ENCODE measurements at places on chromosomes 11 and 22. TPM values are rescaled to one million over a fixed set of nuclear protein-coding genes. Genes with fewer than 3 reads are reported as not detected.

GRCh38 chr11:83041126-83041525, 30.6 kb downstream of the RAB30 start:
- H3K4me3 ChIP-seq, result no peak overlapping the region
- no peaks in the 10 kb centered on the region for H3K36me3 ChIP-seq
- no peak for DNase-seq

- H3K4me3 ChIP-seq, result no peak overlapping the region
- peaks cover 8% of the 10 kb centered on the region for H3K4me1 ChIP-seq
- H3K27me3 ChIP-seq, result no peaks in the 10 kb centered on the region
Measured at GRCh38 chr11:65274735-65275682, 13.2 kb downstream of the POLA2 start.

DNA sequence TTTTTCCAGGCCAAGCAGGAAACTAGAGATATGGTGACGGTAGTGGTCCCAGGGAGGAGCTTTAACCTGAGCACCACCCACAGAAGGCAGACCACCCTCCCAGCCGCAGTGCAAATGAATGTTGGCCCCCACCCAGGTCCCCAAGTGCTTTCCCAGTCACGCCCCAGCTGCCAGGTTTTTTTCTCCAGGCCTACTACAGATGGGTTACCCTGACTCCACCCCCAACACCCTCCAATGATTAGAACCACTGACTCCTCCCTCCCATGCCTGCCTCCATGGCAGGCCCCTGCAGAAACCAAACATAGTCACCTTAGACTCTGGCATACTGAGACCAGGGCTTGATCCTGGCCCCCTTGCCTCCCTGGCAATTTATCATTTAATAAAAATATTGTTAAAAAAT, 58.7 kb upstream of the CHST1 start:
- no peaks in the 10 kb centered on the region for H3K4me1 ChIP-seq
- H3K36me3 ChIP-seq, result no peaks in the 10 kb centered on the region
- no peaks in the 10 kb centered on the region for H3K27me3 ChIP-seq
- H3K4me3 ChIP-seq, result no peak overlapping the region

DNA sequence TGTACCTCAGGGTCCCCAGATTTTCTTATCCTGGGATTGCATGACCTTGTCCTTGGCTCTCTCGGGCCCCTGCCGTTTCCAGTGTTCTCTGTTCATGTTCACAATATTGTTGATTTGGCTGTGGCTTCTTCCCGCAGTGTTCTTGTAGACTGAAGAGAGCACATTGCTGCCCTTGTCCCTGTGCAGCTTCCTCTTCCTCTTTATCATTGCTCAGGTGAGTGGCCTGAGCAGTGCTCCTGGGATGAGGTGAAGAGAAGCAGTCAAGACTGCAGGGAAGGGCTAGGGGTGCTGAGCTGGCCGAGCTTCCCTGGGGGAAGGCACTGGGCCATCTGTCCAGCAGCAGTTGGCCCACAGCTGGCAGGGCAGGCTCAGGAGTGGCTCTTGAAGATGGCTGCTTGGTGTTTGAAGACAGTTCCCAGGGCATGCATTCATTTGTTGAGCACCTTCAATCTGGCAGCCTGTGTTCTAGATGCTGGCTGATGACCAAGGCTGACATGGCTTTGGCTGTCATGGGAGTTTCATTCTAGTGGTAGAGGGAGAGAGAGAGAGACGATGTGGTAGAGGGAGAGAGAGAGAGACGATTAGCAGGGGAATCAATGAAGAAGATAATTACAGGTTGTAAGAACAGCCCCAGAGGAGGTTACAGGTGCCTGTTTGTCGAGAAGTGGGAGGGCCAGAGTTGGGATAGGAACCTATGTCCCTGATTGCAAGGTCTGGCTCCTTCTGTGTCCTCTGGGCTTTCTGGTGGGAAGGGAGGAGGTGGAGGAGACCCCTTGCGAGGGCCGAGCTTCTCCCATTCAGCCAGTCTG, 17.4 kb downstream of the BMAL1 start:
- DNase-seq, result no peak
- H3K27me3 ChIP-seq, result no peaks in the 10 kb centered on the region
- H3K4me1 ChIP-seq, result peaks cover 87% of the 10 kb centered on the region
- no peak overlapping the region for H3K4me3 ChIP-seq

DNA sequence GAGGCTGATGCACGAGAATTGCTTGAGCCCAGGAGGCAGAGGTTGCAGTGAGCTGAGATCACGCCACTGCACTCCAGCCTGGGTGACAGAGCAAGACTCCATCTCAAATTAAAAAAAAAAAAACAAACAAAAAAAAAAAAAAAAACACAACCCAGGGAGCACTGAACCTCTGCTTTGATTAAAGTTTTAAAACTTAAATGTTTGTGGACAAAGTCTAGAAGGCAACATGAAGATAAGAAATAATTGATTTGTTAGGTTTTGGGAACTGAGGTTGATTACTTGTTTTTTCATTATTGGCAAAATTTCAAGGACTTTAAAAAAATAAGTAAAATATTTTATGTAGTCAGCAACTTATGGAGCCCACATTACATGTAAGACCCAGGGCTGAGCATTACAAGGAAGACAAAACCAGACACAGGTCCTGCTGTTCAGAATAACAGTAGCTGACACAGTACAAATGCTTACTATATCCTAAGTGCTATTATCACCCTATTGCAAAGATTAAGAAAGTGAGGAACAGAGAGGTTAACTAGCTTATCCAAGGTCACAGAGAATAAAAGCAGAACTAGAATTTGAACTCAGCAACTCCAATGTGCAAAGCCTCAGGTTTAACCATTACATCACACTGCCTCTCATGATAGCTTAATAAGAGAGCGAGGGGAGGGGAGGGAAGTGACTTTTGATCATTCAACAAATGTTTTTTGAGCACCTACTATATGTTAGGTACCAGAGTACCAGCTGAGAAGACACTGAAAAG, 2.3 kb upstream of the CRY2 start:
- no peaks in the 10 kb centered on the region for H3K27me3 ChIP-seq
- DNase-seq, result no peak
- H3K27ac ChIP-seq, result no peak overlapping the region

- no peaks in the 10 kb centered on the region for H3K27me3 ChIP-seq
- H3K27ac ChIP-seq, result peak overlapping the region; percentile 51
- peak overlapping the region; percentile 38 for H3K4me3 ChIP-seq
Measured at GRCh38 chr11:123301696-123302400, 106.8 kb upstream of the CLMP start.

GRCh38 chr11:15169815-15170551, 55.3 kb downstream of the INSC start:
- H3K4me1 ChIP-seq, result no peaks in the 10 kb centered on the region
- no peaks in the 10 kb centered on the region for H3K36me3 ChIP-seq
- H3K4me3 ChIP-seq, result no peak overlapping the region
- DNase-seq, result no peak

GRCh38 chr11:121550247-121551030, 97.7 kb upstream of the SORL1-AS1 start:
- no peak overlapping the region for H3K27ac ChIP-seq
- DNase-seq, result no peak
- peaks cover 12% of the 10 kb centered on the region for H3K4me1 ChIP-seq

DNA sequence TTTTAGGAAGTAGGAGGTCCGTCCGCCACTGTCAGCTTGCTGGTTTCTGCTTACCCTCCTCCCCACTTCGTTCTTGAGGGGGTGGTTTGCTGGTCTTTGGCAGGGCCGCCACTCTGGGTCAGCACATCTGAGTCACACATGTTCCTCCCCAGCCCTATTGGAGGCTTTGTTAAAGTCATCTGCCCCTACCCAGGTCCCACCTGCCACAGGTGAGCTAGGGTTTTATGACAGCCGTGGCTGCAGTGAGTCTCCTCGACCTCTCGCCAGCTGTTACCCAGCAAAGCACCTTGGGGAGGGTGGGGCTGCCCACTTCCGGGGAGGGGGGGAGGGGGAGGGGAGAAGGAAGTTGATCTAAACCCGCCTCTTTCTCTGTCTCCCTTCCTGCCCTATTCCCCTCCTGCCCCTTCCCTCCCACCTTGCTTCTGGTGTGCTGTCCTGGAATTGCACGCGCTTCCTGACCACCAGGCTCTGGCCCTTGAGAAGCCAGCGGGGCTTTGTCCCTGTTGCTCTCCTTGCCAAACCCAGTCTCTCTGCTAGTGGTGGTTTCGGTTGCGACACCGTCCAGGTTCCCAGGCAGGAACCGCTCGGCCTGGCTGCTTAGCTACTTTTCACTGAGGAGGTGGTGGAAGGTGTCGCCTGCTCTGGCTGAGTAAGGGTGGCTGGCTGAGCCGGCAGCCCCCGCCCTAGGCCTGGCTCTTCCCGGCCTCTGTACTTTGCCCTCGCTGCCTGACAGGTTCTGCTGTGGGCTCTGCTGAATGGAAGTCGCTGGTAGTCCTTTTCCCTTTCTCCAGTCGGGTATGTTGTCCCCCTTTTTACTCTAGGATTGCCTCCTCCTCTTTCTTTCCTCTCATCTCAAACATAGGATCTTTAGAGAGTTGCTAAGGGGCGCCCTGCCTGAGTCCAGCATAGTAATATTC, 28.5 kb downstream of the RCOR2 start:
- DNase-seq, result peak; percentile 74
- H3K36me3 ChIP-seq, result peaks cover 2% of the 10 kb centered on the region
- H3K27ac ChIP-seq, result peak overlapping the region; percentile 69
- no peaks in the 10 kb centered on the region for H3K27me3 ChIP-seq

The CABP7 gene
- total RNA-seq, result not detected

The DTX4 gene
- 2.9 TPM for total RNA-seq

The C11orf52 gene
- total RNA-seq, result not detected

The CCDC15 gene
- total RNA-seq, result 2.6 TPM

The GPHA2 gene
- 0.47 TPM for total RNA-seq

The RAB39A gene
- 0.17 TPM for total RNA-seq

The OR51I1 gene
- total RNA-seq, result not detected
